ENCODE measurements at places on chromosomes 3 and 15.

DNA sequence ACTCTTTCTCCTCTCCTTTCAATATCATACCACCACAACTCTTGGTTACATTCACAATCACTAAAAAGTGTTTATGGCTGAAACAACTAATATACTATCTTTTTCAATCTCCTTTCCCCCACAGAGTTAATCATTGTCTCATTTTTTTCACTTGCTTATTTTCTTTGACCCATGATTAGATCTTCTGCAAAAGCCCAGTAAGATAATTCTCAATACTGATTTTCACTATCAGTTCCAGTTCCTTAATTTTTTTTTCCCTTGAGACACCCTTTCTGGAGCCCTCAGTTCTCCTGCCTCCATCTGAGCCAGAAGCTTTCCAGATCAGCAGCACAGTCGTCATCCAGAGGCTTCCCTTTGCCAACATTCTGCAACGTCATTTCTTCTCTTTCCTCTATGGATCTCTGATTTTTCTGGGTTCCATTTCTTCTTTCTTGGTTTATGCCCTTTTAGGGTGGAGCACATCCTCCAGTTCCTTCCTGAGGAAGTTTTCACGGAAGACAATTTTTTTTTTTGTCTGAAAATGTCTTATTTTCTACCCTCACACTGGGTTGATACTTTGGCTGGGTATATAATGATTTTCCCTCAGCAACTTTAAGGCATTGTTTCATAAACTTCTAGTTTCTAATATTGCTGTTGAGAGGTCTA, 88.7 kb upstream of the C15orf39 start:
- no peak for DNase-seq

DNA sequence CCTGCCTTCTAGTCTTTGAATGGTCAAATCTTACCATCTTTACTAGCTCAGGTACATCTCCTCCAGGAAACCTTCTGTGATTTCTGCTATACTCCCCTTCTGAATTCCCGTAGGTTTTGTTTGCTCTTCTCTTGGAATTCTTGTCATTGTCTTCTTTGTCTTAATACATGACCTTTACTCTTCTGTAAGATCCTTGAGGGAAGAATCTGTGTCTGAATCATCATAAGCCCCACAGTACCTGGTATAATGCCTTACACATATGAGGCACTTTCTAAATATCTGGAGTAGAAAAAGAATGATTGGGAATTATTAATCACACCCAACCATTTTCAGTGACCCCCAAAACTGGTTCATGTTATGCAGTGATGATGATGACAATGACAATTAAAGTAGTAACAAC, 210.1 kb upstream of the NR2E3 start:
- no peak for DNase-seq

GRCh38 chr3:141248064-141248463, 16.4 kb downstream of the PXYLP1 start:
- DNase-seq, result no peak

DNA sequence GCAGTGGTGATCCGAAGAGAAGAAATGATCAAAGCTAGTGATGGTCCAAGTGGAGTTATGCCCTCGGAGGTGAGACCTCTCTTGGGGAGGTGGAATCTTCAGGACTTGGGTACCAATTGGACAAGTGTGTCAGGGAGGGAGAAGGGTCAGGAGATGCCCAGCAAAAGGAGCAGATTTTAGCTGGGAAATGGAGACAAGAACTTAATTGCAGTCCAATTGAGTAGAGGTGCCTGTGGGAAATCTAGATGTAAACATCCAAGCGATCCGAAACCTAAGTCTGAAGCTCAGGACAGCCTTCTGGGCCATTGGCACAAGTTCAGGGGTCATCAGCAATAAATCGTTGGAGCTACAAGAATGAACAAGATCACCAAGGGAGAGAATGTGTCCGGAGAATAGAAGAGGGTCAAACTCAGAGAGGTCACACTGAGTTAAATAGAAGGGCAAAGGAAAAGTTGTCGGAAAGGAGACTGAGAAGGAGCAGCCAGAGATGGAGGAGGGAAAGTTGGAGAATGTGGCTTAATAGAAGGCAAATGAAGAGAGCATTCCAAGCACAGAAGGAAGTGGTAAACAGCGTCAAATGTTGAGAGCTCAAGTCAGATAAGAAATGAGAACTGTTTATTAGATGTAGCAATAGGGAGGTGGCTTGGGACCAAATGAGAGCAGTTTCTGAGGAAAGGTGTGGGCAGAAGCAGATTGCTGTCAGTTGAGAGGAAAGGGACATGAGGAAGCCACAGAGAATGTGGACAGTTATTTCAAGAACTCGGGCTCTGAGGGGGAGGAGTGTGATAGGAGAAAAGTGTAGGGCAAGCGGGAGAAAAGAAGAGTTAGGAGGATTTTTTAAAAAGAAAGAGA, 64.2 kb upstream of the FNDC3B start:
- DNase-seq, result no peak

- no peak for DNase-seq
Observed at GRCh38 chr3:59438492-59438891, 388.7 kb upstream of the CFAP20DC start.

DNA sequence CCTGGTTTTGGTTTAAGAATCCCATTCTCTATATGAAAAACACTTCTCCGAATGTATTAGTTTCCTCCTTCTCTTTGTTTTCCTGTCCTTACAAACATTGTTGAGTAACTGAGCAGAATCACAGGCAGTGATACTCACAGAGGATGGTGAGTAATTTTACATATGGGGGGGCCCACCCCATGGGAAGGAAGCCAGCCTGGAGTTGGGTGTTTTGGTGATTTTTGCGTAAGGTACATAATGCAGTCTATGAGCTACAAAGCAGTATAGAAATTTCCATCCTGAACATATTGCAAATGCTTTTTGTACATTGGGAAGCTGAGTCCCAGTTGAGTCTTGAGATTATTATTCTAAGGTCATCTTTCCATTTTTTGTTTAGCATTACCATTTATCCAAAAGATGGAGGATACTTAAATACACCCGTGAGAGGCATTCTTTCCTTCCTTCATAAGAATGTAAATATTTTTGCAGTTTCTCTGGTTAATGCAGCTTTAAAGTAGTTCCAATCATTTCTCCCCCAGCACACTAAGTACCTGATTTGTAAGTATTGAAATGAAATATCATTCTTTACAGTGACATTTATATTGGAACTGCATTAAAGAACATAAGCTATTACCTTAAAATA, 476.8 kb downstream of the AGBL1 start:
- DNase-seq, result no peak

GRCh38 chr15:56052395-56053045, 59.1 kb upstream of the NEDD4 start:
- no peak for DNase-seq

- no peak for DNase-seq
Observed at GRCh38 chr15:99568625-99569352, 3.0 kb downstream of the MEF2A start.

DNA sequence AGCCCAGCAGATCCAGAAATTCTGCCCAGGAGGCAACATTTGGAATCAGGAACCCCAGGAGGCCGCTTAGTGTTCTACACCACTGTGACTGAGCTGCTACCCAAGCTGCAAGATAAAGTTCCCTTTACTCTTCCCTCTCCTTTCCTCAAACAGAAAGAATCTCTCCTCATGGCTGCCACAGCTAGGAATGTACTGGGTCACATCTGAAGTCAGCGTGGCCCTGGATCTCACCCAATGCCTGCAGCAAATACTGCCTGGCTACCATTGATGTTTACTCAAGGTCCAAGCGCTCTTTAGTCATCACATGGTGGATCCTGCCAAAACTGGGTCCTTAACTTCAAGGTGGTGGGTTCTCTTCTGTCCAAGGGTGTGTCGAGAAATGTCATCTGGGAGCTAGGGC, 382.7 kb downstream of the EPHA6 start:
- DNase-seq, result no peak

- no peak for DNase-seq
Observed at GRCh38 chr3:106401666-106402490, 533.1 kb upstream of the CBLB start.

DNA sequence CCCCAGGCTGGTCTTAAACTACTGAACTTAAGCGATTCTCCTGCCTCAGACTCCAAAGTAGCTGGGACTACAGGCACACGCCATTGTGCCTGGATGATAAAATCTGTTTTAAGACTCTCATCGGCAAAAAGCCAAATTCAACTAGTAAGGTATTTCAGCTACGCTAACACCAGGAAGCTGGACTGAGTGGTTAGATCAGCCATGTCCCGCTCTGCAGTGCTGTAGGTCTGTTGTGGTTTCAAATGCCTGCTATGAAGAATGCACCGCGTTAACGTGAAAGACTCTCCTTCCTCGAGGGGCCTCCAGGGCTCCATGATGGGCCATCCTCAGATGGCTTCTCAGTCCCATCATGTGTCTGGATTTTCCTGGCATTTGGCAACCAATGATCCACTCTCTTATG, 70.2 kb downstream of the PCOLCE2 start:
- DNase-seq, result no peak

DNA sequence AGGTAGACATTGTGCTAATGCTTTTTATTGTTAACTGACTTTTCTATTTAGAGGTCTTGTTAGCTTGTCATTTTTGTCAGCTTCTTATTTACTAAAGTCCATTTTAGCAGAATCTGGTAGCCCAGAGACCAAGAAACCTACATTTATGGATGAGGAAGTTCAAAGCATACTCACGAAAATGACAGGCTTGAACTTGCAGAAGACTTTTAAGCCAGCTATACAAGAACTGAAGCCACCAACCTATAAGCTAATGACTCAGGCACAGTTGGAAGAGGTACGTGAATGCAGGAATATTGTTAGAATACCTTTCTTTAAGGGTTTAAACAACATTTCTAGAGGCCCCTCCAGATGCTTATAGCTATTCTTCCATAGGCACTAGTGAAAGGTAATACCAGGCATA, 3.0 kb downstream of the MRPS22 start:
- no peak for DNase-seq

- DNase-seq, result no peak
Observed at GRCh38 chr3:79618883-79619282, 148.9 kb downstream of the ROBO1 start.

DNA sequence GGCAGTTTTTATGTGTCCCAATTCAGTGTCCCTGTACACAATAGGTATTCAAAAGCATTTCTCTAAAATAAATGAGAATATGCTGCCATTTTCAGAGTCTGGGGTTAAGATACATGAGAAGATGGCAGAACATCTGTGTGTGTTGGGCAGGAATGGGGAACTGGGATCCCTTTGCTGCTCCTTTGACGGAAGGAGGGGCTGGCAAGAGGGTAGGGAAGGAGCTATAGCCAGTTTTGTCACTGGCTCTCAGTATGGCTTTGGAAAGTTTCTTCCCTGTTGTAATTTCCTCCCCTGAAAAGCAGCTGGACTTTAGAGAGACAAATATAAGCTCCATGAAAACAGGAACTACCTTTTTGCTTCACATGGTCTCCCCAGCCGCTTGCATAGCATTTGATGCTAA, 137.5 kb upstream of the PRR23C start:
- no peak for DNase-seq

DNA sequence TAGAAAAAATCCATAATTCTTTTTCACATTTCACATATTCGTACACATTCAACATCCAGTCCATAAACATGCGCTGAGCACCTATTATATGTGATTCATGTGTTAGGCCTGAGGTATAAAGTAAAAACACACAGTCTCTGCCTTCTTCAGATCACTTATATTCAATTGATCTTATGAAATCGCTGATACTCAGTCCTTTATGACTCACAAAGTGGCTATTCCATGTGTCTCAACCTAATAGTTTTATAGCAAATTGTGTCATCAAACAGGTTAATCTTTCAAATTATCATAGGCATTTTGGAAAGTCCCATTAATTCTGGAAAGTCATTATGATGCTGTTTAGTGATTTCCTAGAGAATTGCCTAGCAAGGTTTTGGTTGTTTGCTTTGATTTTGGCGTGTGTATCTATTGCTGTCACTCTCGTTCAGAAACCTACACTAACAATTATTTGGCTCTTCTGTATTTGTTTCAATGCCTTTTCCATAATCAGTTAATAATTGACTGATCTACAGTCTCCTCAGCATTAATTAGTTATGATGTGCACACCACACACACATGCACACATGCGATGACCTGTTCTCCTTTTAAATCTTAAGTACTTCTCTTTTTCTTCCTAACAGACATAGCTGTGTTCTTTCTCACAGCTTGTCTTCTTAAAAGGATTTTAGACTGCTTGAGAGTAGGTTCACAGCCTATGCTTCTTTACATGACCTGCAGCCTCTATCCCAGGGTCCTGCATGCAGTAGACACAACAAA, 353.1 kb downstream of the MECOM start:
- DNase-seq, result no peak

DNA sequence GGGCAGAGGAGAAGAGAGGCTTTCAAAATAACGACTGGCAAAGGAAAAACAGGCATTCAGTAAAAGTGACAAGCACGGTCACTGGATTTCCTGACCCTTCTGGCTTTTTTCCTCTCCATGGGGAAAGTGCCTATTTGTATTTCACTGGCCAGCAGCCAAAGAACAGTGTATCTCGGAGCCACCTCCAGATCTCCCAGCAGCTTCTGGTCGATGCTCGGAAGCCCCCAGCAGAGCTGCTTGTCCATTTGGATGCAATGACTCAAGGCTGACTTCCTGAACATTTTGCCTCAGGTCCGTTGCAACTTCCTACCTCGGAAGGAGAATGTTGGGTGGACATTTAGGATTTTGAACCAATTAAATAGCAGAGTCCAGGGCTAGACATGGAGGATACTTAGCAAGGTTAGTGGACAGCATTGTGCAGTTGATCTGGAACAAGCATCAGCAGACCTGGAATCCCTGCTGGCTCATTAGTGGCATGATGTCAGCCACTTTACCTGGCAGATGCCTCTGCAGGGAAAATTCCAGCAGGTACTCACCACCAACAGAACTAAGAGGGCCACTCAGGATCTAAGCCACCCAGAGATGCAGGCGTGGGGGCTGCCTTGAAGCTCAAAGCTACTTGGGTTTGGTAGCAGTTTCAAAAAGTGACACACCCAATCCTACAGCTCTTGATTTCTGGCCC, 1.1 kb downstream of the FAM107A start:
- DNase-seq, result no peak

DNA sequence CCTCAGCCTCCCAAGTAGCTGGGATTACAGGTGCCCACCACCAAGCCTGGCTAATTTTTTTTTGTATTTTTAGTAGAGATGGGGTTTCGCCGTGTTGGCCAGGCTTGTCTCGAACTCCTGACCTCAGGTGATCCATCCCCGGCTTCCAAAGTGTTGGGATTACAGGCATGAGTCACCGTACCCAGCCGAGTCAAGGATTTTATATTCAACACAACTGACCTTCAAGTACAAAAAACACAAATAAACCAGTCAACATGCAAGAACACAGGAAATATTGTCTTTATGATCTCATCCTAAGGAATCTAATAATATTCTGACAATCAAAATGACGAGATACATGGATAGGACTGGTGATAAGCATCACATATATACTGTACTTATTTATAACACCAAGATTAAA, 37.9 kb downstream of the TJP1 start:
- DNase-seq, result no peak

DNA sequence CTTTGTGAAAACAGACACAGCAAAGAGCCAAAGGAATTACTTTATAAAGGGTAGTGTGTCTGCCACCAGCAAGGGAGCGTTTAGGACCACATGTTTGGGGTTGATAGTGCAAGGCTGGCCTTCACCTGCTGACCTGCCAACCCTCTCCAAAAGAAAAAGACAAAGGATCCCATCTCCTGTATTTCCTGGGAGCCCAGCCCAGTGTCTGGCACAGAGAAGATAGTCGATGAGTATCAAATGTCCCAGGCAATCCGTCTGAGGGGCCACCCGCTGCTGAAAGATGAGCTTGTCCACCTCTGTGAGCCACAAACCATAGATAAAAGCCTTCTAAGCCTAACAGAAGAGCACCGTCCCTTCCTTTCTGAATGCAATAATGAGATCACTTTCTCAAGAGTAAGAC, 154.8 kb upstream of the CTNNB1 start:
- DNase-seq, result no peak

GRCh38 chr3:18087988-18088387, 337.2 kb downstream of the SATB1 start:
- DNase-seq, result no peak

- DNase-seq, result no peak
Observed at GRCh38 chr15:55770261-55770660, 27.3 kb upstream of the PRTG start.
